Stimulated activated CD8-positive, alpha-beta memory T cell treated with anti-CD3 and anti-CD28 coated beads, Interleukin-7, amount 100 ng/mL, for 24 hours (primary cell): ENCODE measurements at places on chromosomes 11 and 22.

- DNase-seq = no peak
These were observed 106.4 kb upstream of the SESN3 start for GRCh38 chr11:95337175-95337957.

DNA sequence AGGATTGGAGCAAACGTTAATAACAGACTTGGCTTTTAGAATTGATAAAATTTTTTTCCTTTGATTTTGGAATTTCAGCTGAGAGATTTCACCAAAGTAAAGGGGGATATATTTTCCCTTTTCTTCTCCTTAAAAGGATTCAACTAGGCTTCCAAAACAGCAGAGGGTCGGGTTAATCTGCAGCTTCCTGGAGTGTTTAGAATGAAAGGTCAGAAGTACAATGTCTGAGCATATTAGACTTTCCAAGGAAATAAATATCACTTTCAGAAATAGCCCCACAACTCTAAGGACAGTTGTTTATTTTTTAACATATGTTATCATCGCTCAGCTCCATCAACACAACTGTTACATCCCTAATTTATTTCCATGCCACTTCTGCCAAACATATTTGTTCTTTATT, 1532.9 kb upstream of the RAG2 start:
- no peak for DNase-seq

DNA sequence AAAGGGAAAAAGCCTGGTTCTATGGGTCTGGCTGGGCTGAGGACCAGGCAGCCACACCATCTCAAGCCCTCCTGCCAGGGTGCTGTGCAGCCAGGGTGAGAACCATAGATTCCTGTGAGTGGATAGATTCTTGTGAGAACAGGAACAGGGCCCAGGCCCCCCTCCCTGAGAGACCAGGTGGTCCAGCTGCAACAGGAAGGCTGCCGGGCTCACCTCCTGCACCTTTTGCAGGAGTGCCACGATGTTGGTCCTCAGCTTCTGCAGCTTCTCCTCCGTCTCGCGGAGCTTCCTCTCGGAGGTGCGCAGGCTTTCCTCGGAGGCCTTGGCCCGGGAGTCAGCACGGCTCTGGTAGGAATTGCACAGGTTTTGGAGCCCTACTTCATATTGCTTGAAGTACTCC, 40.8 kb downstream of the MORC2 start:
- no peak for DNase-seq

DNA sequence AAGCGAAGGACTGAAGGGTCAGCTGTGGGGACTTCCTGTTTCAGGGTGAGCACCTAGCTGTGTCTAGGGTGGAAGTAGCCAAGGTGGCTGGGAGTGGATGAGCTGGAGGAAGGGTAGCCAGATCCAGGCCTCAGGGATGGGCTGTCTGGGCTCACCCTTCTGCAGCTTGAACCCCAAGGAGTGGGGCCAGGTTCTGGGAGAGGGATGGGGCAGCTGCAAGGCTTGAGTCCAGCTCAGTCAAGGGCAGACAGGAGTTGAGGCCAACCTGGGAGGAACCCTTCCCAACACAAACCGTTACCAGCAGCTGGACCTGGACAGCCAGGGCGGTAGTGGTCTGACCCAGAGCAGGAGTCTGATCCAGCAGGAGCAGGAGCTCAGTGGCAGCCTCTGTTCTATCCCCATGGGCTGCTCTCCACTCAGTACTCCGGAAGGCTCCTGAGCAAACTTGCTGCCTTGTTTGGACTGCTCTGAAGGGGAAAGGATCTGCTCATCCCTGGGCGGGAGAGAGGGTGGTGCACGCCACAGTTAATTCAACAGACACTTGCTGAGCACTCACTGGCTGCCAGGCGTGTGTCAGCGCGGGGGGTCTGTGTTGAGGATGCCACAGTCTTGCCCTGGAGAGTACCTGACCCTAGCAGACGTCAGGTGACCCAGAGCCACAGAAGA, 53.8 kb upstream of the THY1 start:
- no peak for DNase-seq

- no peak for DNase-seq
These were observed 123.3 kb upstream of the CCDC90B start for GRCh38 chr11:83409476-83409875.

GRCh38 chr11:107078375-107078774, 60.1 kb upstream of the GUCY1A2 start:
- no peak for DNase-seq

DNA sequence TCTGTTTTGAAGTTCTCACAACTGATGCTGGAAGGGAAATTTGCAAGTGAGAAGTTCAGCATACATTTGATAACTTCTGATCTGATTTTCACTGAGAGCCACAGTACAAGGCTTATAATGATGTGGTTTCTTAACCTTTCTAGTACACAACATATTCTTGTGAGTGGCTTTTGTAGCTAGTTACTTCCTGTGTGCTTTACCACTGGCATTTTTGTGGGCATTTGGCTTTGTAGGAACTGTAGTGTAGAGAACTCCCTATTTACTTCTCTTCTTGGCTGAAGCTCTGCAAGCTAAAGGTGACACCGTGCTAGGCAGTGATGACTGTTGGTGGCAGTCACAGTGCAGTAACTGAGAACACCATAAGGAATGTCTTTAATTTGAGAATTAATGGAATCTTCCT, 14.9 kb downstream of the USP47 start:
- DNase-seq = no peak

DNA sequence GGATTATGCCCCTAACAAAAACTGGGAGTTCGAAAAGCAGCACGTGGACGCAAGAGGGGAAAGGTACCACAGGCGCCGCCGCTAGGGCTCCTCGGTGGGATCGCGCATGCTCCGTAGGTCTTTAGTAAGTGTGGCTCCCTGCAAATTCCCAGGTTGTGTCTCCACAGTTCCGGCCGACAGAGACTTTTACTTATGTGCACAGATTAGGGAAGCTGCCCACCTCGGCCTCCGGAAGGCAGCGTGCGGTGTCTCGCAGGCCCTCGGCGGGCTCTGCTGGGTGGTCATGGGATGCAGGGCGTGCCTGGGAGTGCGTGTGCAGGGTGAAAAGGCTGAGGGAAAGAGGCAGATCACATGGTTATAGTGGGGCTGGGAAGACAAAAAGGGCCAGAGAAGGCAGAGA, 39.7 kb upstream of the PANX1 start:
- DNase-seq = no peak

DNA sequence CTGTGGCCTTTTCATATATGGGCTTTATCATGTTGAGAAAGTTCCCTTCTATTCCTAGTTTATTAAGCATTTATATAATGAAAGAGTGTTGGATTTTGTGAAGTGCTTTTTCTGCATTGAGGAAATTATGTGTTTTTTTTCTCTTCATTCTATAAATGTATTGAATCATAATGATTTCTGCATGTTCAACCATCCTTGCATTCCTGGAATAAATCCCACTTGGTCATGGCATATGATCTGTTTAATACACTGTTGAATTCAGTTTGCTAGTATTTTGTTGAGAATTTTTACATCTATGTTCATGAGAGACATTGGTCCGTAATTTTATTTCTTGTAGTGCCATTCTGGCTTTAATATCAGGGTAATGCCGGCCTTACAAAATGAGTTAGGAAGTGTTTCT, 25.8 kb downstream of the PIM3 start:
- no peak for DNase-seq

DNA sequence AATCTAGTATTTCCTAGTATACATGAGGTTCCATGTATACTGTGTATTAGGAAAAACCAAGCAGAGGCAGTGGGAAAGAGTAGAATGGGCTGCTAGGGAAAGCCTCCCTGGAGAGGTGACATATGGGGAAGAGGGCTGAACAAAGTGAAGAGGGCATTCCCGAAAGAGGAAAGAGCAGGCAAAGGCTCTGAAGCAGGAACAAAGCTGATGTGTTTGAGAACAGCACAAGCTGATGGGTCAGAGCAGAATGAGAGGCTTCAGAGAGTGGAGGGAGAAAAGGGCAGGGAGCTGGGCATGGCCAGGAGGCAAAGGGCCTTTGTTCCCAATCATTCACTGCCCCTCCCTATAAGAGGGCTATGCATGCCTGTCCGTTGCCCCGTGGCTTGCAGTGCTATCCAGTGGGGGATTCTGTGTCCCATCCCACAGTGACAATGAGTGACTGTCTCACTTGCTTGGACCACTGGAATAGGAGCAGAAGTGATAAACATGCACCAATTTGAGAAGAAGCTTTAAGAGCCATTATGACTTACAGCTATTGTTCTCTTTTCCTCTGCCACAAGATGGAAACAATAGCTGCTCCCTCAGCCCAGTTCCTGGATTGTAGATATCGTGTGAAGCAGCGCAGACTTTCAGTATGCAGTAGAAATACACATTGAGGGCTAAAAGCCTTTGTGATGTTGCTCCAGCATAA, 39.6 kb downstream of the GALNT18 start:
- DNase-seq = no peak

DNA sequence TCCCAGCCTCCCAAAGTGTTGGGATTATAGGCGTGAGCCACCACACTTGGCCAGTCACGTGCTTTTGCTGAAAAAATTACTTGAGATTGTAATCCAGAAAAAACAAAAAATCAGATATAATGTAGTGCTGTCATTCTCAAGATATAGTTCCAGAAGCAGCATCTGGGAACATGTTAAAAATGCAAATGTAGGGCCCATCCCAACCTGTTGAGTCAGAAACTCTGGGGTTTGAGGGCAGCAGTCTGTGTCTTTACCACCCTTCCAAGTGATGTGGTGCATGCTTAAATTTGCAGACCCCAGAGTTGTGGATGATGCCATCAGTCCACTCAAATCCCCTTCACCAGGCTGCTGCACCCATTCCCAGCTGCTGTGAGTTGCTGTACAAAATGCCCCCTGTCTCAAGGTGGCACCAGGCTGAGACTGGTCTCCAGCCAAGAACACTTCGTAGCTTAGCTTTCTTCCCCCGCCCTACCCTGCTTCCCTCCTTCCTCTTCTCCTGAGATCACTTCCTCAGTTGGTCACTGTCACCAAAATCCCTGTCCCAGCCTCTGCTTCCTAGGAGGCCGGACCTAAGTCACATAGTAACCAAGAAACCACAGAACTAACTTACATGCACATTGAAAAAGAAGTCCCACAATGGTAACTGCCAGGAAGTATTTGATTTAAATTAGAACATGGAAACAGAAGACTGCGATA, 18.2 kb upstream of the ARRB1 start:
- no peak for DNase-seq
